ENCODE measurements at places on chromosomes 1 and 21.

DNA sequence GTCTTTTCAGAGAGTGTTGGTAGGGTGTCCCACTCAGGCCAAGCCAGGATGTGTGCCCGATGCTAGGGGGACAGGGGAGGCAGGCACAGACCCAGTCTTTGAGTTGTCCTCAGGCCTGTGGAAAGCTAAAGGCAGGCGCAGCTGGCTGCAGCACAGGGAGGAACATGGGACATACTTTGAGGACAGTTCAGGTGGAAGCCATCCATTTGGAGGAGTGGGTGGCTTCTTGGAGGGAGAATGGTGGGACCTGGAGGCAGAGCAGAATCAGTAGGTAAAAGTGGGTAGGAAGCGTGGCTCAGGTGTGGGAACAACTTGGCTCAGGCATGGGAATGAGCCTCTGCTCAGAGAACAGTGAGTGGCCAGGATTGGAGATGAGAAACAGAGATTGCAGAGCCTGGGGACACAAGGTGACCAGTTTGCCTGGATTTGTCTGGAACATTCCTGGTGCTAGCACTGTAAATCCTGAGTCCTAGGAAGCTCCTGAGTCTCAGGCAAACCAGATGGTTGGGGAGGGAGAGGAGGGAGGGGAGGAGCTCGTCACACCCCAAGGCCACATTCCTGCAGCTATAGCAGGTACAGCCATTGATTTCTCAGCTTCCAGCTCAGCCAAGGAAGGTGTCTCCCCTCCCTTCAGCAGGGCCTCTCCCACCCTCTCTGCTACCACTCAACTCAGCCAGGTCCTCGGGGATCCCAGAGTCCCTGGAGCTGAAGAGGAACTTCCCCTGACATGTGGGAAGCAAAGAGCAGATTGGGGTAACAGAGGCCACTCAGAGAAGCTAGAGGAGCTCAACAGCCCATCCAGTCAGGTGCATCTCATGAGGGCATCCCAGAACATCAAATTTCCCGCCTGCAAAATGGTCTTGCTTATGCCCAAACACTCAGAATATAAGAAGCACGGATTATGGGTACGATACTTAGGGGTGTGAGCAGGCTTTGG is 65.2 kb upstream of the TINAGL1 start:
- DNase-seq: no peak

DNA sequence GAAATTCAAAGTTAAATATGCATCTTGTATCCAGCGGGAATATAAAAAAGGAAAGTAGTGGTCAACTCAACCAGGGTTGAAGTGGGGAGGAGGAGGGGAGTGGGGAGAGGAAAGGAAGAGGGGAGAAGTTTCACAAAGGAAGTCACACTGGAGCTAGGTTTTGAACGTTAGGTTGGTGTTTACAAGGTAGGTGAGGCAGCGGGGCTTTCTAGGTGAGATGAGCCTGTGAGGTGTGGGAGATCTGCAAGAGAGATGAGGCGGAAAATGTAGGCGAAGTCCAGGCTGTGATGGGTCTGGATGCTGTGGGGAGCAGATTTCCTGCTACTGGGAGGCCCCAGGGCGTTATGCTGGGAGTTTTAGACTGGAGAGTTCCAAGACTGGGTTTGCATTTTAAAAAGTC is 36.1 kb upstream of the IL20 start:
- DNase-seq: no peak

DNA sequence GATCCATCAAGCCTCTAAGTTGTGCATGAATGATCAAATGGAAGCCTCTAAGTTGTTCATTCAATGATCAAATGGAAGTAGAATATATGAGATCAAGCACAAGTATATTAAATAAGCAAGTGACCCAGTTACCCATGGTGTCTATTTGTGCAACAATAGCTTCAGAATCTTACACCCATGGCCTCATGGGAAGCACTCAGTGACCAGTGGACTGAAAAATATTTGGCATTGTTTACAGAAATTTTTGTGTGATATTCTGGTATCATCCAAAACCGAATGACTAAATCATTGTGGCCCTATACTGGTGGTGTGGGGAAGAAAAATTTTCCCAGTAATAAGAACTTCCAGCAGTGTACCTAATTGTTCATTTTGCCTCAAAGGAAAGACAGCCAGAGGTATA is 46.6 kb downstream of the DUSP10 start:
- no peak for DNase-seq

DNA sequence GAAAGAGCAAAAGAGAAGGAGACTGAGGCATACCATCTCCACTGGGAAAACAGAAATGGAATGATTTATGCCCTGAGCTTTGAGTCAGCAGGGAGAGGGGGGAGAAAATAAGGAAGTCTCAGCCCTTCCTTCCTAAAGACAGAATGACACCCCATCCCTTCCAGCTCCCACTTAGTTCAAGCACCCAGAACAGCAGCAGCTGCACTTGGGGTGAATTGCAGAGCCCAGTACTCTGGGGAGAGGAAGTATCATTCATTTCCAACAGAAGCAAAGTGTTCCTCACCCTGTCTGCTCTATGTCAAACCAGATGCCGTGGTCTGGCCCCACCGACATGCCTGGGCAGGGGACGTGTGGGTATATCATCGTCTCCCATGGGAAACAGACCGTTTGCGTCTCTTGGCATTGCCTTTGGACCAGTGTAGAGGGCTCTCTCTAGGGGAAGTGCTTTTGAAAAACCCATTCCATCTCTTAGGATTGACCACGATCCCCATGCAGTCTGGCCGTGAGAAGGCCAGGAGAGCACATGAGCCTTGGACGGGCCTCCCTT is 1.1 kb upstream of the KCNJ15 start:
- DNase-seq: no peak

- DNase-seq: no peak
Observed at GRCh38 chr1:204199579-204199978, 3.3 kb upstream of the KISS1 start.

DNA sequence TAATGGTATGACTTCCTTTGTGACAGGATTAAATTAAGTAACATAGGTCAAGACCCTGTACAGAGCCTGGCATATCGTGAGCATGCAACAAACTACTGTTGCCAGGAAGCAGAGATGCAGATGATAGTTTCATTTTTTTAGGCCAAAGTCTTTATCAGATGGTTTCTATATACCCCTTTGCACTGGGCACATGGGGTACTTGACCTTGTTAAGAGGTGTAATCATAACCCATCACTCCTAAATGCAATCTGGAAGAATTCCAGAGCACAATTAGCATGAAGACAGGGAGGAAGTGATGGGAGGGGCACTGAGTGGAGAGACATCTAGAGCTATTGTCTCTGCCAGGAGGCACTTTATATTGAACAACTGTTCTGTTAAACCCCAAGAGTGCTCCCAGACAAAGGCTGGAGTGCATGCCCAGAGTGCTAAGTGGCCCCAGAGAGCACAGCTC is 22.1 kb downstream of the ZBTB17 start:
- no peak for DNase-seq
